BJ (cell line): ENCODE measurements at places on chromosomes 3 and 15. TPM values are rescaled to one million over a fixed set of nuclear protein-coding genes. Genes with fewer than 3 reads are reported as not detected.

DNA sequence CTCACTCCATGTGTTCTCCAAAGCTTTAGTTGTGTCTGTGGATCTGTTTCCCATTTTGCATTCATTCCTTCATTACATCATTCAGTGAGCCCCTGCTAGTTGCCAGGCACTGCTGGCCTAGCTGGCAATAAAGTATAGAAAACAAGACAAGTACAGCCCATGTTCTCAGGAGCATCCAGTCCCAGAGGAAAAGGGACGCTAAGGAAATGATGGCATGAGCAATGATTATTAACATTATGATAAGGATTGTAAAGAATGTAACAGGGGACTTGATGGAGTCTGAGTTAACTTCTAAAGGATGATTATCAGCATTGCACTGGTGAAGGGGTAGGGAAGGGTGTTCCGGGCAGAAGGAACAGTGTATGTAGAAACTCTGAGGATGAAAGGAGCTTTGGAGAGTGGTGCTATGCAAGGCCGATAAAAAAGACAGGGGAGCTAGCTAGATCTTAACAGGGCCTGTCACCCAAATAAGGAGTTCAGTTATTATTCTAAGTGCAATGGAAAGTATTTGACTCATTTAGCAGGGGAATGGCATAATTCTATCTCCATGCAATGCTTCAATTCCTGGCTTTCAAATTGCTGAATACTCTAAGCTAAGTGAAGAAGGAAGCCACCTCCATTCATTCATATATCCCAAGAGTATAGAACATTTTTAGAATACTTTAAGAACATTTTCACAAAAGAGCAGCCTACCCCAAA lies 258.2 kb upstream of the STT3B start:
- DNase-seq: no peak

The SI gene
- polyA plus RNA-seq: not detected in 2 replicates

DNA sequence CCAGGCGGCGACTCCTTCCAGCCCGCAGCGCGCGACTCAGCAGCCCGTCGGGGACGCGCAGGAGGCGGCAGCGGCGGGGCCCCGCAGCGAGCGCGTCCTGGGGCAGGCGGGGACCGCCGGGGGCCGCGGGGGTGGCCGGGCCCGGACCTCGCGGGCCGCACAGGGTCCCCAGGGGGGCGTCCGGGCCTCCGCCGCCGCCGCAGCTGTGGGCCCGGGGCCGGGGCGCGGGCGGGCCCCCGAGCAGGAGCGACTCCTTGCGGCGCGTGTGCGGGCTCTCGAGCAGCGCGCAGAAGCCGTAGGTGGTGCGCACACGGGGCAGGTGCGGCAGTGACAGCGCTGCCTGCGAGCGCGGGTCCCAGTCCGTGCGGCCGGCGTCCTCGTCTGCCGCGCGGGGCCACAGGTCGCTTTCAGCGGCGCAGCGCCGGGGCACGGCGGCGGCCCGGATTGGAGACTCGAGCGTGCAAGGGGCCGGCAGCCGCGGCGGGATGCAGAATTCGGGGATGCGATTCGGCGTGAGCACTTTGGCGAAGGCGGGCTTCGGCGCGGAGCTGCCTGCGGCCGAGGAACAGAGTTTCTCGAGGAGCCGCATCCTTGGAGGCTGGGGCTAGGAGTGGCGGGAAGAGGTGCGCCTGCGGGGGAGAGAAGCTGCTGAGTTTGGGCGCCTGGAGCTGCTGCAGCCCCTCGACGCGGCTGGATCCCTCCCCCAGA lies 535 bp downstream of the C2CD4B start:
- no peak for DNase-seq

DNA sequence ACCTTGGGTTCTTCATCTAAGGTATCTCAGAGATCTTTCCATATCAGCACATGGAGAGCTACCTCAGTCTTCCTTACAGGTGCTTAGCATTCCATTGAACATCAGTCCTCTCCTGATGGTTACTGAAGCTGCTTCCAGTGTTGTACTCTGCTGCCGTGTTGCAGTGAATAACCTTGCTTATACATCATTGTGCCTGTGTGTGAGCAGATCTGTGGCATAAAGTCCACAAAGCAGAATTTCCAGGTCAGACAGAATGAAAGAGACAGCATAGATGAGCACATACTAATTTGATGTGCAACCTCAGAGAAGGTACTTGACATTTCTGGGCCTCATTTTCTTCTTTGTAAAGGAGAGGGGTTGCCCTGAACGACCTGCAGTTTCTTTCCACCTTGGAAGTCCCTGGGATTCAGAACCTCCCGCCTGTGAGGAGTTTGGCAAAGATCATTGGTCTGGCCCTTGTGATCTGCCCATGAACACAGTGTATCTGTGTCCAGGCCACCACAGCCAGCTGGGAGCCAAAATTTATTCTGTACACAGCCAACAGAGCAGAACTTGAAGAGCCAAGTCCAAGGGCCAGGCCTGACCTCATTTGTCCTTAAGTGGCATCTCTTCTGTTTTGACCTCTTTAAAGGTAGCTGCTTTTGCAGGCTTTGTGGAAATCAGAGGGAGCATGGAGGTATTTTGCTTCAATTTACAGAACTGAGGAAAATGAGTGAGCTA lies 57.2 kb upstream of the SLC7A14 start:
- DNase-seq: no peak

DNA sequence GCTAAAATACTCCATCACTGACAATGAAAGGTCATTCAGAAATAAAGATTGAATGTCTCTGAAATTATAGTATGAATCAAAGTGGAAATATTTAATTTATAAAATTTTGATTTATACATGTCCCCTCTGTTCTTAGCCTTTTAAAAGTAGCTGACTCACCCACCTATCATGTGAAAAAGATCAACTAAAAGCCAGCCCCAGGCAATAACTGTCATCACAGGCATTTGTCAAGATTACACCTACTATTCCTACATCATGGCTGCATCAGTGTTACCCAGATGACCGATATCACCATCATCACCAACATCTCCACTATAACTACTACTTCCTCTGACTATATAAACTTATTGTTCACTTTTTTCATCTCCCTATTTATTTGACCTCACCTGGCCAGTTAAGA lies 14.3 kb upstream of the PIK3R4 start:
- DNase-seq: no peak

The ACAN gene
- polyA plus RNA-seq: 0.85 and 3.6 TPM in 2 replicates

DNA sequence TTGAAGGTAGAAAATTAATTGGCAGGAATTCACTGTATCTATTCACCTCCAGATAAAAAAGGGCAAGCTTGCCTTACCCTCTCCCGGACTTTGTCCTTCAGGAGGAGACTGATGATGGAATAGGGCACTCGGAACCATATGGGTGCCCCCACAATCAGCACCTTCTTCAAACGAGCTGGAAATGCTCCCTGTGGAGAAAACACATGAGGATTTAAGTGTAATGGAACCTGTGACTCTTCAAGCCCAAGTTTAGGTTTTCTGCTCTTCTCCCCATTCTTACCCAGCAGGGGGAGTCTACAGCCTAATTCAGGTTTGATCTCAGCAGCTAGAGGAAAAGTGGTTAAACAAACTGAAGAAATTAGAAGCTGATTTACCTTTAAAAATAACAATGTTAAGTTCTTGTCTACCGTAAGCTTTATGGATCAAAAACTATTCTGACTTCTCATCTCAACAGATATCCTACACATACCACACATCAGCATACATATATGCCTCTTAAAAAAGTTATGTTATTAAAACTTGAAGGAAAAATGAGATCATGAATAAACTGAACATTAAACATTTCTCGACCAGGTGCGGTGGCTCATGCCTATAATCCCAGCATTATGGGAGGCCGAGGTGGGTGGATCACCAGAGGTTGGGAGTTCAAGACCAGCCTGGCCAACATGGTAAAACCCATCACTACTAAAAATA lies 57.5 kb upstream of the SIN3A start:
- peak; percentile 8 for DNase-seq

The GCSAM gene
- not detected in 2 replicates for polyA plus RNA-seq

The PPP2R3A gene
- 7.4 and 13.5 TPM in 2 replicates for polyA plus RNA-seq

The ZPLD1 gene
- polyA plus RNA-seq: 0.05 TPM in 1 of 2 replicates, not detected in the other

GRCh38 chr3:168089179-168089771 lies 6.4 kb downstream of the GOLIM4 start:
- no peak for DNase-seq

The TMEM89 gene
- 0.13 TPM in 1 of 2 replicates, not detected in the other for polyA plus RNA-seq

The GATA2 gene
- 8.3 and 13.4 TPM in 2 replicates for polyA plus RNA-seq

- DNase-seq: no peak
Observed at GRCh38 chr3:182626484-182627467, 166.5 kb upstream of the ATP11B start.

DNA sequence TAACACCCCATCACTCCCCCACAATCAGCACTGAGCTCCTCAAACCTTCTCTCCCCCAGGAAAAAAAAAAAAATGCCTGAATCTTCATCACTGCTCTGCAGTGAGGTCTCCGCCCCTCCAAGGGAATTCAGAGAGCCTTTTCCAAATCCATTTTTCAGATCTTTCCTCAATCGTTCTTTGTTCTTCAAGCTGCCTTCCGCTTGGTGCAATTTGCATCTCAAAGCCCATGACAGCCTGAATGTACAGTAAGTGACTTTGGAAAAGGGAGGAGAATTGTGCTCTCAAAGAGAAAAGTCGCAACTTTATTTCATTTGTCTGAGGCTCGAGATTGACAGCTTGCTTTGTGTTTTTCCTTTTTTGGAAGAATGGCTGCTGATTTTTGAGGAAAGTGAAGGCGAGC lies 75.0 kb downstream of the CORO2B start:
- no peak for DNase-seq

GRCh38 chr3:115623044-115623868 lies at the start of gene GAP43:
Gene GAP43 (plus strand): TSS chr3:115623510. CDS start chr3:115623690, 180 bp downstream.
- peak; percentile 29 for DNase-seq

DNA sequence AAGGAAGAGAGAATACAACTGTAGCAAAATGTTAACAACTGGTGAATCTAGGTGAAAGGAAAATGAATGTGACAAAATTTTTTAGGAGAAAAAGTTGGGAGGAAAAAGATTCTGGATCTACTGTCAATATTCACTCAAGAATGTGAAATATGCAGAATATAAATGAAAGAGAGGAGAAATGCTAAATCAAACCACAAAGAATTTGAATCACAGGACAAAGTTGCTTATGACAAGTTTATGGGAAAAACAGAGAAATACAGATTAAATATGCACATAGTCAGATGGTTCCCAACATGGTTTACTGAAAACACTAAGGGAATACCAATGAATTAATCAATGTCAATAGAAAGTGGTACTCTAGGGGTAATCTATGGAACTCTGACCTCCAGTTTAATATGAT lies 27.6 kb downstream of the C3orf33 start:
- no peak for DNase-seq

The RHOV gene
- polyA plus RNA-seq: 0.13 and 0.28 TPM in 2 replicates

- DNase-seq: no peak
Observed at GRCh38 chr15:72840114-72840513, 56.6 kb upstream of the ADPGK start.

GRCh38 chr3:25751725-25752124 lies 31.5 kb downstream of the NGLY1 start:
- DNase-seq: no peak

- no peak for DNase-seq
Observed at GRCh38 chr15:80982205-80982604, 7.4 kb downstream of the MESD start.

GRCh38 chr3:142027300-142027699 lies 122.0 kb downstream of the TFDP2 start:
- no peak for DNase-seq

The PIGZ gene
- 3.8 and 7.0 TPM in 2 replicates for polyA plus RNA-seq

GRCh38 chr3:12825156-12825555 lies 16.2 kb downstream of the RPL32 start:
- DNase-seq: no peak

- DNase-seq: no peak
Observed at GRCh38 chr3:188233320-188233719, 79.4 kb downstream of the LPP start.

- DNase-seq: no peak
Observed at GRCh38 chr3:38649500-38650247, at the start of gene SCN5A. Gene SCN5A (minus strand): TSS chr3:38649687. CDS start chr3:38633307, 16,380 bp downstream.

The NR2E3 gene
- polyA plus RNA-seq: 0.04 TPM in 1 of 2 replicates, not detected in the other
